ENCODE measurements at places on chromosomes 6 and 20. TPM values are rescaled to one million over a fixed set of nuclear protein-coding genes. Genes with fewer than 3 reads are reported as not detected.

Gene SIRPD
- total RNA-seq = not detected

GRCh38 chr6:158142789-158143188, 25.3 kb downstream of the SERAC1 start:
- no peak for DNase-seq

Gene SPACA1
- not detected for total RNA-seq

Gene PABPC1L
- 8.2 TPM for total RNA-seq

DNA sequence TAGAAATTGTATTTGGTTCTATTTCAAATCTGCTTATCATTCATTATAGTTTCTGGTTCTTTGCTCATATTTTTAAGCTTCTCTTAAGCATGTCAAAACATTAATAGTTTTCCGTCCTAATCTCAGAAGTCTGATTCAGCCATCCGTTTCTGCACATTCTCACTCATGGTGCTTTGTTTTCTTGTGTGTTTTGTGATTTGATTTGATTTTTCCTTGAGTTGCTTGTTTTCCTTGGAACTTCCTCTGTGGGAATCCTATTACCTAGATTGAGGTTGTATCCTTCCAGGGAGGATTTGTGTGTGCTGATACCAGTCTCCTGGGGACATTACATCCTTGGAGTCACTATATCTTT, 7.9 kb downstream of the SNX9 start:
- no peak for DNase-seq

DNA sequence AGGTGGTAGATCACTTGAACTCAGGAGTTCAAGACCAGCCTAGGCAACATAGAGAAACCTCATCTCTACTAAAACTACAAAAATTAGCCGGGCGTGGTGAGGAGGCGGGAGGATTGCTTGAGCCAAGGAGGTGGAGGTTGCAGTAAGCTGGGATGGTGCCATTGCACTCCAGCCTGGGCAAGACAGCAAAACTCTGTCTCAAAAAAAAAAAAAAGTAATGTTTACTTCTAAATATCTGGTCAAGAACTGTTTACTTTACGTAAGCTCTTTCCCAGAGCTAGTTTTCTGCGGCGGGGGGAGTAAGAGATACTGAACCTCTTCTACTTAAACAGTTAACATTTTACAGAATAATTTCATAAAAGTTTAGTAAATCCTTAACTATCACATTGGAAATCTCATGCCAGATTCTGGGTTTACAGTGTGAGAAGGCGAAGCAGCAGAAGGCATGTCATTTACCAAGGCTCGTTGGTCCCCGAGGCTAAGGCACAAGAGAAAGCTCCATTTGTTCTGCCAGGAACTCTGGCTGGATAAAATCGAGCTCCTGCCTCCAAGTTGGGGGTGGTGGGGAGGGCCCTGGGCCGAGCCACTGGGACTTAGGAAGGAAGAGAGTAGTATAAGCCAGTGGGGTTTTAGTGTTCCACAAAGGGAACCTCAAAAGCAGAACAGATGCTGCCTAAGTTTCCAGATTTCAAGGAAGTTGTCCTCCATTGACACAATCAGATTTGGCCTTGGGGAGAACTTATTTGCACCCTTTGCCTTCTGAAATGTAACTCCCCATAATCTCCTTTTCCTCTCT, 41.7 kb downstream of the ARFGEF2 start:
- no peak for DNase-seq

- no peak for DNase-seq
These were observed 19.8 kb downstream of the XRN2 start for GRCh38 chr20:21322921-21323331.

GRCh38 chr6:97978855-97979271, 695.8 kb upstream of the MMS22L start:
- no peak for DNase-seq

- DNase-seq = no peak
These were observed 16.8 kb upstream of the TAAR1 start for GRCh38 chr6:132675749-132676148.

Gene KIF6
- total RNA-seq = not detected

DNA sequence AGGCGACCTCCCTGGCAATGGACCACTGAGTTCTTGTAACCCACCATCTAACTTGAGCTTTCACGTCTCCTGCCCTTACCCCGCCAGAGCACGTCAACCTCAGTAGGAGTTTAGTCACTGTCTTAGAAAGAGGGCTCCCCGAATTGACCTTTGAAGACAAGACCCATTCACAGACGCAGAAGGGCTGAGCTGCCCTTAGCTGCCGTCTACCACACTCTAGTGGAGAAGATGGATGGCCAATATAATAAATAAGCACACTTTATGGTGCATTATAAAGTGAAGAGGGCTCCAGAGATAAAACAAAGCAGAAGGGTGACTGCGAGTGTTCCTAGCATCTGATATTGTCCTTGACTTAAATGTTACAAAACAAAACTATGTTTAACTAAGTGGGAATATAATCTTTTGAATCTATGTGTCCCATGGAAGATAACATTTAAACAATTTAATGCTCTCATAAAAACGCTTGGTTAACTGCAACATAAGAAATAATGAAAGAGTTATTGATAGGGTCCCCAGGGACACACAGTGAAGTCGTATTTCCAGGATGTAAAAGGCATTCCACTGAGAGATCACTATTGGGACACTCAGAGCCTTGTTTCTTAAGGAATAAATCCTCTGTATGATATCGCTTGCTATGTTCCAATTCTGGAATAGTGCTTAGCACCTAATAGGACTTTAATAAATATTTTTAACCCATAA, 261.1 kb downstream of the THBS2 start:
- DNase-seq = no peak

Gene GTSF1L
- total RNA-seq = not detected

GRCh38 chr6:160573943-160574342, 90.1 kb downstream of the LPA start:
- DNase-seq = no peak

- no peak for DNase-seq
These were observed 280.3 kb upstream of the SYNCRIP start for GRCh38 chr6:85923013-85923430.

GRCh38 chr6:111573131-111573883, 32.4 kb downstream of the TRAF3IP2 start:
- no peak for DNase-seq

Gene TMEM74B
- 0.59 TPM for total RNA-seq

DNA sequence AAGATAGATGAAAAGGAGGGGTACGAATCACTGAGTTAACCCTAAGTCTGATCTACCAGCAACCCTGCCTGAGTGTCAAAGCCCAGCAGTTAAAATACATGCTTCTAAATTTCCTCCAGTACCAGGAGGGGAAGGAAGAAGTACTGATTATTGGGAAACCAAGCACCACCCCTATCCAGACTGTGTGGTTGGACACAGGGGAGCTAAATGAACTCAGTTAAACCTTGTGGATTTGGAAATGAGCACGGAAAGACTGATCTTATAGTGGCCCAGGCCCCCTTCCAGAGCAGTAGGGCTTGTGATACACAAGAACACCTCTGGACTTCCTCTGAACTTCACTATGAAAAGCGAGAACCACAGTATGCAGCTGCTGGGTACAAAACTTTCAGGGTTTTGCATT, 585.6 kb downstream of the MAFB start:
- no peak for DNase-seq

Gene VWA7
- 0.59 TPM for total RNA-seq

DNA sequence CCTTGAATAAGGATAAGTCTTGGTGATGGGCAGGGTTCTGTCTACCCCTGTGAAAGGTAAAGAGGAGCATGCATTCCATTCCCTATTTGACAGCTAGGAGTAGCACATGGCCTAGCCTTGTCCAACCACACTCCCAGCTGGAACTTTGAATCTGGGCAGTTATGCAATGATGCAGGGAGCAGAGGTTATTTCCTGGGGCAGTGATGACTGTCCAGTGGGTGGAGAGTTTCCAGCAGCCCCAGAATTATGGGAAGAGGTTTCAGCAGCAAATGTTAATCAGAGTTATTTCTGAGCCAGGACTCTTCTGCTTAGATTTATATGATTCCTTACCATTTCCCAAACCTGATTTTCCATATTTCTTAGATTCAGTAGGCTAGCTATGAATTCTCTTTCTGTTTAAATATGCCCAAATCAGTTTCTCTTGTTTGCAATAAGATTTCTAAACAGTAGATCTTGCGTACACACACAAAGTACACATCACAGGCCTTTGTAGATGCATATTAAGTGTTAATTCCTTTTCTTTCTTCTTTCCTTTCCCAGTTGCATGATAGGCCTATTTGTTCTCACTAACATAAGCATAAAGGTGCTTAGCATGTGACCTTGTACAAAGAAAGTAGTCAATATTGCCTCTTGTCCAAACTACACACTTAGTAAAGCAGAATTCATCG, 17.3 kb upstream of the TXLNB start:
- DNase-seq = no peak

GRCh38 chr6:45715508-45715803, 300.2 kb downstream of the CLIC5 start:
- DNase-seq = no peak

GRCh38 chr20:33773412-33774089, 37.6 kb upstream of the CHMP4B start:
- DNase-seq = no peak

- DNase-seq = no peak
These were observed 23.8 kb downstream of the DCBLD1 start for GRCh38 chr6:117506180-117506835.

GRCh38 chr20:60300374-60300773, 342.2 kb downstream of the CDH26 start:
- no peak for DNase-seq

Gene BFSP1
- 0.76 TPM for total RNA-seq

GRCh38 chr6:109693111-109693510, 2.0 kb downstream of the FIG4 start:
- no peak for DNase-seq

- no peak for DNase-seq
These were observed 52.5 kb downstream of the ERMARD start for GRCh38 chr6:169803816-169804340.

Gene BMP7
- 34.7 TPM for total RNA-seq

Gene CPNE1
- total RNA-seq = 47.3 TPM

- no peak for DNase-seq
These were observed 265.2 kb downstream of the QKI start for GRCh38 chr6:163679753-163680152.

Gene FRMD1
- 0.19 TPM for total RNA-seq

Gene CASS4
- 0.53 TPM for total RNA-seq

DNA sequence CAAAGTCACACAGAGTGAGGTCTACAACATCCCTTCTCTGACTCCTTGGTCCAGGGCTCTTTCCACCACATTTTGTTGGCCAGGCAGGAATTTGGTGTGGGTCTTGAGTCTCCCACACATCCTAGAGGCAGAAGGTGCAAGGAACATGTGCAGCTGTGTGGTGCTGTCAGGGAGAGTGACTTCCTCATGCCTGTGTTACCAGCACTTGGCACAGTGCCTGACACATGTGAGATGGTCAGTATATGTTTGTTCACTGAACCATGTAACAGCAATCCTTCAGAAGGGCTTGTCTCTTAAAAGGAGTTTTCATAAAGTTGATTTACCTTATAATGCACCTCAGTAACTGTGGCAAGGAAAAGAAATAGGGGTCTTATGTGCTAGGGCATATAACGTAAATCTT, 168.5 kb downstream of the CDC5L start:
- no peak for DNase-seq

DNA sequence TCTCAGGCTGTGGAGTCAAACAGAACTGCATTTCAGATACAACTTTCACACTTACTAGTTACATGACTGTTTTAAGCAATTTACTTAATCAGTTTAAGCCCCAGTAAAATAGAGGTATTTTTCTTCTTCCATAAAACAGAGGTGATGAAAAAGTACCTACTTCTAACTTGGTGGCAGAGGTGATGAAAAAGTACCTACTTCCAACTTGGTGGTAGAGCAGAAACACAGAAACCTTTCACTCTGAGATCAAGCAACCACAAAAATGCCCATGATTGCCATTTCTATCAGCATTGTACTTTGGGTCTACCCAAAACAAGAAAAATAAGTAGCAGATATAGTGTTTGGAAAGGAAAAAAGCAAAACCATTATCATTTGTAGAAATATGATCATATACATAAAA, 148.7 kb downstream of the OPRM1 start:
- no peak for DNase-seq

DNA sequence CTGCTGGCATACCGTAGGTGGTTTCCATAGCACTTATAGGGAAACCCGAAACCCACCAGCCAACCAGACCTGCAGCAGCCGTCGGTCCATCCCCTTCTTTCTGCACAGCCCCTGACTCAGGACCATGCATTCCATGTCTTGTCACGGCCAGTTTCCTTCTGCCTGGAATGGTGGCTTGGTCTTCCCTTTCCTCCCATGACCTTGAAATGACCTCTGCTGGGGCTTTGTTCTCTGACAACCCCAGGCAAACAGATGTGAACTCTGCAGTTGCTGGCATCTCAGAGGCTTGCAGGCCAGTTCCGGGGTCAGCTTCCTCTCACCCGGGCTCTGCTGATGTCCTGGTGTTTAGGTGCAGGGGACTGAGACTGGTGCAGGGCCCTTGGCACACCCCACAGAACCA, 250.8 kb downstream of the SMOC2 start:
- DNase-seq = no peak

DNA sequence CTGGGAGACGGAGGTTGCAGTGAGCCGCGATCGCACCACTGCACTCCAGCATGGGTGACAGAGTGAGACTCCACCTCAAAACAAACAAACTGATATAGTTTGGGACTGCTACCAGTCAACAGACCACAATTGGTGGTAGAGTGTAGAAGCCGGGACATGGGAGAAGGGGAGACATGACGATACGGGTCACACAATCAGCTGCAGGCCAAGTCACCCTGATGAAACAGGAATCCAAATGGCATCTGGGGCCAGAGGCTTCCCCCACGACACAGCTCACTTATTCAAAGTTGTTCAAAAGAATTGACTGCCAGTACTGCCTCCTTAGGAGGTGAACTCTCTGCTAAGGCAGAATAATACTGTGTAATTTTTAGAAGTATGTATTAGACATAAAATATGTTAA, 27.5 kb downstream of the AMD1 start:
- DNase-seq = no peak

Gene TAGAP
- 3.4 TPM for total RNA-seq

GRCh38 chr6:158853072-158853879, 34.1 kb upstream of the EZR start:
- peak; percentile 45 for DNase-seq

Gene LPIN3
- 36.2 TPM for total RNA-seq

Gene SYCP2
- total RNA-seq = 2.0 TPM

Gene RBCK1
- 50.1 TPM for total RNA-seq

Gene TCP1
- 185 TPM for total RNA-seq

GRCh38 chr6:15080895-15081294, 165.0 kb upstream of the JARID2 start:
- no peak for DNase-seq
